ENCODE measurements at places on chromosomes 16 and 17. TPM values are rescaled to one million over a fixed set of nuclear protein-coding genes. Genes with fewer than 3 reads are reported as not detected.

- DNase-seq, result no peak
- peaks cover 3% of the 10 kb centered on the region for H3K27me3 ChIP-seq
- H3K36me3 ChIP-seq, result no peaks in the 10 kb centered on the region
- no peak overlapping the region for H3K27ac ChIP-seq
- H3K4me3 ChIP-seq, result no peak overlapping the region
Observed at GRCh38 chr17:50681263-50682200, 26.2 kb downstream of the ANKRD40 start.

GRCh38 chr17:69300222-69300621 is 26.7 kb downstream of the ABCA5 start:
- no peaks in the 10 kb centered on the region for H3K4me1 ChIP-seq
- DNase-seq, result no peak
- no peaks in the 10 kb centered on the region for H3K27me3 ChIP-seq
- H3K36me3 ChIP-seq, result peaks cover 17% of the 10 kb centered on the region

- H3K27me3 ChIP-seq, result peaks cover 16% of the 10 kb centered on the region
- no peak overlapping the region for H3K27ac ChIP-seq
- peaks cover 9% of the 10 kb centered on the region for H3K4me1 ChIP-seq
- peak; percentile 22 for DNase-seq
- H3K4me3 ChIP-seq, result peak overlapping the region; percentile 78
Observed at GRCh38 chr16:46884513-46885293, 541 bp downstream of the GPT2 start.

- peak overlapping the region; percentile 97 for H3K27ac ChIP-seq
- H3K4me1 ChIP-seq, result peaks cover 93% of the 10 kb centered on the region
- H3K4me3 ChIP-seq, result peak overlapping the region; percentile 63
- peaks cover 20% of the 10 kb centered on the region for H3K36me3 ChIP-seq
- no peaks in the 10 kb centered on the region for H3K27me3 ChIP-seq
Observed at GRCh38 chr17:27471321-27472269, 15.3 kb downstream of the KSR1 start.

GRCh38 chr17:17812211-17813054 is 24.4 kb downstream of the SREBF1 start:
- no peak overlapping the region for H3K4me3 ChIP-seq
- peak; percentile 72 for DNase-seq
- no peaks in the 10 kb centered on the region for H3K27me3 ChIP-seq
- peak overlapping the region; percentile 18 for H3K27ac ChIP-seq

GRCh38 chr17:42287305-42287976 is 857 bp upstream of the STAT5A start:
- H3K4me3 ChIP-seq, result peak overlapping the region; percentile 86
- DNase-seq, result peak; percentile 71
- H3K27me3 ChIP-seq, result no peaks in the 10 kb centered on the region

DNA sequence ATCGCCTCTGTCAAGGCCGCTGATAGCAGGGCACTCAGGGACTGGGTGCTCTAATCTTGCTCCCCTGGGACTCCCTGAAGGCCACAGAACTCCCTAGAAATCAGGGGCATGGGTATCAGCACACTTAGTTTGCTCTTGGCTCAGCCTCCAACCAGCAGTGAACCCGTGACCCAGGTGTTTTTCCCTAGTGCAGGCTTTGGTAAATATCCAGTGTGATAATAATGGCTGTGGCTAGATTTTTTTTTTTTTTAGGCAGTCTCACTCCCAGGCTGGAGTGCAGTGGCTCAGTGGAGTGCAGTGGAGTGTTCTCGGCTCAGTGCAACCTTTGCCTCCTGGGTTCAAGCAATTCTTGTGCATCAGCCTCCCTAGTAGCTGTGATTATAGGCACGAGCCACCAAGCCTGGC is 10.3 kb downstream of the NUPR1 start:
- no peak overlapping the region for H3K27ac ChIP-seq
- peaks cover 8% of the 10 kb centered on the region for H3K4me1 ChIP-seq
- no peak for DNase-seq
- no peaks in the 10 kb centered on the region for H3K27me3 ChIP-seq
- no peaks in the 10 kb centered on the region for H3K36me3 ChIP-seq
- H3K4me3 ChIP-seq, result no peak overlapping the region

GRCh38 chr17:67557921-67558320 is 159.8 kb upstream of the NOL11 start:
- H3K27me3 ChIP-seq, result no peaks in the 10 kb centered on the region
- H3K4me3 ChIP-seq, result no peak overlapping the region
- peaks cover 20% of the 10 kb centered on the region for H3K36me3 ChIP-seq
- no peak for DNase-seq
- H3K27ac ChIP-seq, result no peak overlapping the region

DNA sequence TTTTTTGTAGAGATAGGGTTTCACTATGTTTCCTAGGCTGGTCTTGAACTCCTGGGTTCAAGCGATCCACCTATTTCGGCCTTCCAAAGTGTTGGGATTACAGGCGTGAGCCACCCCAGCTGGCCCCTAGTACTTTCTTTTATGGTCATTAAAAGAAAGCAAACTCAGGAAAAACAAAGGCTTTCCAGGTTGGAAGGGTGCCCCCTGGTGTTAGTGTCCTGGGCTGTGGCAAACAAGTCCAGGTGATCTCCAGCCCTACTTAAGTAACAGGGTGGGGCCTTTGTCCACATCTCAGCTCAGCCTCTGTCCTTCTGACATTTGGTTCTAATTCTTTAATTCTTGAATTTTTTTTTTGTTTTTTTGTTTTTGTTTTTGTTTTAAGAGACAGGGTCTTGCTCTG is 6.9 kb downstream of the IGFBP4 start:
- no peak overlapping the region for H3K27ac ChIP-seq
- peaks cover 21% of the 10 kb centered on the region for H3K4me1 ChIP-seq
- H3K36me3 ChIP-seq, result no peaks in the 10 kb centered on the region
- H3K4me3 ChIP-seq, result no peak overlapping the region

GRCh38 chr17:36825951-36826350 is 111.3 kb upstream of the LHX1 start:
- no peaks in the 10 kb centered on the region for H3K36me3 ChIP-seq
- H3K27me3 ChIP-seq, result peaks cover 32% of the 10 kb centered on the region
- DNase-seq, result no peak

GRCh38 chr17:68443972-68444464 is 13.3 kb downstream of the WIPI1 start:
- H3K36me3 ChIP-seq, result no peaks in the 10 kb centered on the region
- no peak for DNase-seq
- H3K27ac ChIP-seq, result no peak overlapping the region
- H3K4me1 ChIP-seq, result peaks cover 12% of the 10 kb centered on the region

DNA sequence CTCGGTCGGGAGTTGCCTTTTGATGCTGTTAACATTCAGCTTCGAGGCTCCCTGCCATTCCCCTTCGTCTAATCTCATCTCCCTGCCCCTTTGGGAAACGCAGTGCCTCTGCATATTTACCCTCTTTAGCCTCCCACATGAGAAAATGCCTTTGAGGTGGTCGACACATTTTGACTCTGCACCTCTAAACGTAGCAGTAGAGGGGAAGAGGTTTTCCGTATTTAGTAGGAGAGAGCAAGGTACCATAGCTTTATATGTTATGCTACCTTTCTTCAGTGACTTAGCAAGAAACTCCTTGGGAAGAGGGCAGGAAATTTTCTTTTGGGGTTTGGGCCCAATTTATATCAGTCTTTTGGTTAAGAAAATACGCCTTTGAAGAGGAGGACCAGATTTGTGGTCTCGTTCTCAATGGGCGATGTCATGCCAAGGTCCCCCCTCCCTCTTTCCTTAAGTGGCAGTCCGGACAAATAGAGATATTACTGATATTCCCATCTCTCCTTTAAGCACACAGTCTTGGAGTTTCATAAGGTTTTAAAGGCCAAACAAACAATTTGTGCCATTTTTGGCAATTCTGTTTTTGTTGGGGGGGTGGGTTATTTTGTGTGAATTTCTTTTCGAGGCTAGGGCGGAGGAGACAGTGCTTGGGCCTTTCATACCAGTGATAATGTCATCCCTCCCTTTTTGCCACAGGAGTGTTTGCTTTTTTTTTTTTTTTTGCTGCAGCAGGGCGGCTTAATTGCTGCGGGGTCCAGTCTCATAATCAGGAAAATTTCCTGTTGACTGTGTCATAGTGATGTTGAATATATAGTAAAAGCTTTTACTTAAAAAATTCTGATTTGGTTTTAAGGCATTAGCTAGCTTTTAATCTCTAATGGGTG is 1.5 kb downstream of the PAFAH1B1 start:
- peak overlapping the region; percentile 90 for H3K4me3 ChIP-seq
- peaks cover 49% of the 10 kb centered on the region for H3K4me1 ChIP-seq
- DNase-seq, result peak; percentile 33
- peak overlapping the region; percentile 86 for H3K27ac ChIP-seq
- no peaks in the 10 kb centered on the region for H3K27me3 ChIP-seq

DNA sequence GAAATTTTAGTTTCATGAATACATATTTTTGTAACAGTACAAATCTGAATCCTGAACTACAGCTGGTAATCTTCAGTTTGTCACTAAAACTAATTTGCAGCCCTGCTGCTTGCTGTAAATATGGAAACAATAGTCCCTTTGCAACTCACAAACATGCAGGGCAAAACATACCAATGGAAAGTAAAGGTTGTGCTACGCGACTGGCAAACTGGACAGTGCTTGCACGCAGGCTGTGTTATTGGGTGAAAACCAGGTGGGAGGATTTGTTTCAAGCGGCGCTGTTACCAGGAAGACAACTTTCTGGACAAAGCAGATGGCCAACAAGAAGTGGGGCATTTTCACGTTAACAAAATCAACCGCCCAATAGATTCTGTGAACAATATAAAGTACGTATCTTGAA is 93.5 kb downstream of the CDYL2 start:
- H3K4me3 ChIP-seq, result no peak overlapping the region
- no peaks in the 10 kb centered on the region for H3K27me3 ChIP-seq

DNA sequence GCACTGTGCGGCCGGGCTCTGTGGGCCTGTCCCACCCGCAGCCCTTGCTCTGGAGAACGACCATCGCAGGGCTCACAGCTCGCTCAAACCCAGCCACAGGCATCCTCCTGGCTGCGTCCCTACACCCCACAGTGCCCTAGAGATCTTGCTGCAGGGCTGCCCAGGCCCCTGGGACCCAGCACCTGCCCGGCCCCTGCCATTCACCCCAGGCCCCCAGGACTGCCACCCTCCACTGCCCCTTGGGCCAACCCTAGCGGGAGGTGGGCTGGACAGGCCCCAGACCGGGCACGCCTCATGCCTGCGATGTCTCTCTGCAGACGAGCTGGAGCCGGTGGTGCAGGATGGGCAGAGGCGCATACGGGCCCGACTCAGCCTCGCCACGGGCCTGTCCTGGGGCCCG is 56.1 kb upstream of the ZC3H18 start:
- no peak overlapping the region for H3K27ac ChIP-seq
- H3K4me1 ChIP-seq, result no peaks in the 10 kb centered on the region
- H3K4me3 ChIP-seq, result no peak overlapping the region
- DNase-seq, result no peak
- no peaks in the 10 kb centered on the region for H3K36me3 ChIP-seq

DNA sequence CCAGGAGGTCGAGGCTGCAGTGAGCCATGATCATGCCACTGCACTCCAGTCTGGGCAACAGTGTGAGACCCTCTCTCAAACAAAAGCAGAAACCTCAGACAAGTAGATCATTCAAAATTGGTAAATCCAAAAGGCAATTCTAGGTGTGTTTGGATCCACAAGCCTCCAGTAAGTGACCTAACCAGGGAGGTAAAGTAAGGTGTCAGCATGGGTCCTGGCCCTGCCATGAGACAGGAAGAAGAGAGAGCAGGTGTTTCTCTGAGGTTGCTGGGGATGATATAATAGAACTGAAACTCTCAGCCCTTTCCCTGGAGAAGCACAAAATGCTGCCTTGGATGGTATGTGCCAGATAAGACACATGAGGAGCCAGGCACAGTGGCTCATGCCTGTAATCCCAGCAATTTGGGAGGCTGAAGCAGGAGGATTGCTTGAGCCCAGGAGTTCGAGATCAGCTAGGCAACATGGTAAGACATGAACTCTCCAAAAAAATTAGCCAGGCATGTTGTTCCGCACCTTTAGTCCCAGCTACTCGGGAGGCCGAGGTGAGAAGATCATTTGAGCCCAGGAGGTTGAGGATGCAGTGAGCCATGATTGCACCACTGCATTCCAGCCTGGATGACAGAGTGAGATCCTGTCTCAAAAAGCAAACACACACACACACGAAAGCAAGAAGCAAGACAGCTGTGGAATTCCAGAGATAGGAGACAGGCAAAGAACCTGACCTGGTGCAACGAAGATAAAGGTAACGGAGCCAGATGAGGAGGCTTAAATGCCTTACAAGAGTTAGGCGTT is 6.5 kb downstream of the TM4SF5 start:
- H3K36me3 ChIP-seq, result no peaks in the 10 kb centered on the region
- no peak overlapping the region for H3K27ac ChIP-seq
- no peaks in the 10 kb centered on the region for H3K4me1 ChIP-seq
- no peak for DNase-seq

GRCh38 chr16:81448154-81449131 is 3.8 kb downstream of the CMIP start:
- no peaks in the 10 kb centered on the region for H3K27me3 ChIP-seq
- H3K4me1 ChIP-seq, result peaks cover 65% of the 10 kb centered on the region
- peak overlapping the region; percentile 46 for H3K27ac ChIP-seq
- no peak overlapping the region for H3K4me3 ChIP-seq
- peaks cover 9% of the 10 kb centered on the region for H3K36me3 ChIP-seq

DNA sequence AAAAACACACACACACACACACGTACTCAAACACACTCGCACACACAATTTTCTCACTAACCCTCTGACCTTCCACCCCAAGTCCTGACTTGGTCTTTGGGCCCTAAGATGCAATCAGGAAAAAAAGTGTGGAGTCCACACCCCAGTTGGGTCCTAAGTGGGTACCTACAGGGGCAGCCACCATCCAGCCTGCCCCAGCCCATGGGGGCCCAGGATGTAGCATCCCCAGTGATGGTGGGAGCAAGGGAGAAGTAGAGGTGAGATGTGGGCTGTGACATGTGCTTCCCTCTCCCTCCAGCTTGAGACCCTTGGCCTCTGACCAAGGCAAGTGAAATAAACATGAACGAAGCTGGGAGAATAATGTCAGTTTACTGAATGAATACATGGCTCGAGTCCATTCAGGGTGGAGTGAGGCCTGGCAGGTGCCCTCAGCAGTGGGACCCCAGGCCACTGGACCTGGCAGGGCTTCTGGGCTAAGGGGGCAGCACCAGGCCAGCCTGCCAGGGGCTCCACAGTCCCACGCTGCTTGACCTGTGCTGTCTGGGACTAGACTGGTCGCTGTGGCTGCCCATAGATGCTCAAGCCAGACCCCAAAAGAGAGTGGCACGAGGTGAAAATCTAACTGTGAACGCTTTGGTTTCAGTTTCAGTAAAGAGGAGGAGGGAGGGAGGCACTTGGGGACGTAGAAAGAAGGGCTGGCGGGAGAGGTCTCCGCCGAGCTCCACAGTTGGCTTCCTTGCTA is 73.7 kb downstream of the MRC2 start:
- H3K4me3 ChIP-seq, result no peak overlapping the region
- H3K27me3 ChIP-seq, result peaks cover 23% of the 10 kb centered on the region
- peaks cover 4% of the 10 kb centered on the region for H3K4me1 ChIP-seq
- no peak for DNase-seq
- no peaks in the 10 kb centered on the region for H3K36me3 ChIP-seq

- peaks cover 18% of the 10 kb centered on the region for H3K4me1 ChIP-seq
- DNase-seq, result no peak
- H3K36me3 ChIP-seq, result no peaks in the 10 kb centered on the region
Observed at GRCh38 chr16:86515413-86515776, 5.1 kb downstream of the FOXF1 start.

The TMC7 gene
- total RNA-seq, result not detected

The FBXO31 gene
- total RNA-seq, result 26.4 TPM

The C17orf78 gene
- total RNA-seq, result not detected

The GFAP gene
- not detected for total RNA-seq

The YPEL3 gene
- 24.6 TPM for total RNA-seq

The RAP1GAP2 gene
- total RNA-seq, result 0.81 TPM

The EVI2A gene
- 22.5 TPM for total RNA-seq

The SPNS2 gene
- 0.45 TPM for total RNA-seq

The CTRB1 gene
- not detected for total RNA-seq

The PRDM7 gene
- not detected for total RNA-seq

The FMNL1 gene
- 242 TPM for total RNA-seq

The CHRNE gene
- 0.22 TPM for total RNA-seq

The SOX15 gene
- total RNA-seq, result not detected

The ARL6IP1 gene
- total RNA-seq, result 123 TPM

The CD300LB gene
- not detected for total RNA-seq
